ENCODE measurements at places on chromosomes 3 and 15. TPM values are rescaled to one million over a fixed set of nuclear protein-coding genes. Genes with fewer than 3 reads are reported as not detected.
A peak's percentile ranks its signal among the peaks of the same experiment; 100 is the strongest.

DNA sequence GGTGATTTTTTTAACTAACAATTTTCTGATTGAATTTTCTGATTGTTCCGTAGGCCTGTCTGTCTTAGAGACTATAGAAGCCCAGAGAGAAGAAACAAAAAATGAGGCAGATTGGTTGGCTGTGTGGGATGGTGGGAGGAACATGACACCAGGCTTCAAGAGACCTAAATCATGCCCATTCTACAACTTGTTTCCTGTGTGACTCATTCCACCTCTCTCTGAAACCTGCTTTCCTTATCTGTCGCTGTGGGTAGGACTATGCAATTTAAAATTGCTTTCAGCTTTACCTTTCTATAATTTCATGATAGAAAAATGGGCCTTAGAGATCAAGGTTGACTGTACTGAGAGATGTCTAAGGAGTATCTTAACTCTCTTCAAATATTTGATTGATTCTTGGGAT, 44.5 kb downstream of the OXNAD1 start:
- no peak for DNase-seq
- peaks cover 8% of the 10 kb centered on the region for H3K36me3 ChIP-seq
- no peak overlapping the region for H3K4me3 ChIP-seq

The POC1A gene
- 2.5 TPM for total RNA-seq

DNA sequence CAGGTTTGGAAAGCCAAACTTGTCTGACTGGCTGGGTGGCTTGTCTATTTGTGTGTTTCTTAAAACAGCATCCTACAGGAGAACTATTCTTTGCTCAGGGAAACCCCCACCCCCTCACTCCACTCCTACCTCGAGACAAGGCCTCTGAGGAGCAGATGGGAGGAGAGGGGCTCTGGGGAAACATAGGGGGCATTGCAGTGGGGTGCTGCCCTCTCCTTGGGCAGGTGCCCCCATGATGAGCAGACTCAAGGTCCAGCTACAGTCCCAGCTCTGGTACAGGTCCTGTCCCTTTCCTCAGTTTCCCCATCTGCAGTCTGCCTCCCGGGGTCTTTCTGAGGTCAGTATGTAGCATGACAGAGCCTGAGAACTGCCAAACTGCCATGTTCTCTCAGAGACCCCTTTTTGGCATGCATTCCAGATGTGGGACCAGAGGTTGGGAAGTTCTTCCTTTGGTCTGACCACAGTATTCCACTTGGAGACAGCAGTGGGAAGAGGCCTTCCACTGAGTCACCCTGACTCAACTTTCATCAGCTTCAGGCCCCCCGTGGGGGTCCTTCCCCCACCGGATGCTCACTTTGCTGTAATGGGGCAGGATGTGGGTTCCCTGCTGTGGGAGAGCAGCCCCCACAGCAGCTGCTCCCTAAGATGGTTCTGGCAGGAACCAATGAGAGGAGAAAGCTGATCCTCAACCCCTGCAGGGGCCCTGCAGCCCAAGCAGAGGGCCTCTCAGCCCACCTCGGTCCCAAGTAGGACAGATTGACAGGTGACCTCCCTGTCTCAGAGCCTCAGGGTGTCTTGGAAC, 32.3 kb upstream of the CYP11A1 start:
- DNase-seq = no peak
- H3K4me1 ChIP-seq = peaks cover 14% of the 10 kb centered on the region
- no peaks in the 10 kb centered on the region for H3K27me3 ChIP-seq
- no peak overlapping the region for H3K4me3 ChIP-seq

- no peak for DNase-seq
- H3K4me3 ChIP-seq = no peak overlapping the region
- H3K4me1 ChIP-seq = peaks cover 16% of the 10 kb centered on the region
Observed at GRCh38 chr15:98896002-98896721, 111.4 kb downstream of the PGPEP1L start.

The LAMB2 gene
- 489 TPM for total RNA-seq

- H3K36me3 ChIP-seq = no peaks in the 10 kb centered on the region
- no peak overlapping the region for H3K4me3 ChIP-seq
- no peaks in the 10 kb centered on the region for H3K27me3 ChIP-seq
- no peak for DNase-seq
- no peak overlapping the region for H3K27ac ChIP-seq
- no peaks in the 10 kb centered on the region for H3K4me1 ChIP-seq
Observed at GRCh38 chr3:104323226-104323625, 1043.5 kb upstream of the ALCAM start.

The TUSC7 gene
- not detected for total RNA-seq

- H3K4me1 ChIP-seq = peaks cover 3% of the 10 kb centered on the region
- H3K27ac ChIP-seq = no peak overlapping the region
- H3K4me3 ChIP-seq = no peak overlapping the region
- peak; percentile 39 for DNase-seq
- H3K36me3 ChIP-seq = peaks cover 9% of the 10 kb centered on the region
Observed at GRCh38 chr3:126341755-126342150, 15.5 kb downstream of the KLF15 start.

DNA sequence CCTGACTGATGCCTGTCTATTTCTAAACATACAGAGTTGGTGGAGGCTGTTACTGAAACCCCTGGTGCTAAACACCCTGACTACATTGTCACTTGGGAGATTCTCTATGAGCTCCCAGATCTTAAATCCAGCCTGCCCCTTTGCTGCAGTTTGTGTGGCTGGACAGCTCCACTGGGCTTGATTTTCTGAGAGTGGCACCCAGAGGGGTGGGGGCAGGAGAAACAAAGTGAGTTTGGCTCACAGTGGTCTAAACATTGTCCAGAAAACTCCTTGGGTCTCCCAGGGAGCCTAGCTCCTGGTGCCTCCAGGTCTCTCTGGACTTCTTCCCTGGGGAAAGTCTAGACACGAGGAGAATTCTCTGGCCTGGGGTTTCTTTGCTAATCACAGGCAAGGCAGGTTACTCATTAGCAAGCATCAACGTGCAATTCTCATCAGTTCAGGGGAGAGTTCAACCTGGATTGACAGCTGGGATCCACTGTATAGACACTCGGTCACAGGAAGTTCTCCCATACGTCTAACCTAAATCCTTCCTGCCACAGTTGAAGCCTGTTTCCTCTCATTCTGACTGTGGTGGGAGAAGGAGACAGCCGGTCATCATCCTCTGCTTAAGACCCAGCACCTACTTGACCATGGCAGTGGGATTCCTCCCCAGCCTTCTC, 7.1 kb upstream of the DLL4 start:
- H3K4me3 ChIP-seq = no peak overlapping the region
- no peak overlapping the region for H3K27ac ChIP-seq
- peaks cover 24% of the 10 kb centered on the region for H3K4me1 ChIP-seq
- H3K36me3 ChIP-seq = no peaks in the 10 kb centered on the region
- H3K27me3 ChIP-seq = peaks cover 19% of the 10 kb centered on the region
- no peak for DNase-seq

DNA sequence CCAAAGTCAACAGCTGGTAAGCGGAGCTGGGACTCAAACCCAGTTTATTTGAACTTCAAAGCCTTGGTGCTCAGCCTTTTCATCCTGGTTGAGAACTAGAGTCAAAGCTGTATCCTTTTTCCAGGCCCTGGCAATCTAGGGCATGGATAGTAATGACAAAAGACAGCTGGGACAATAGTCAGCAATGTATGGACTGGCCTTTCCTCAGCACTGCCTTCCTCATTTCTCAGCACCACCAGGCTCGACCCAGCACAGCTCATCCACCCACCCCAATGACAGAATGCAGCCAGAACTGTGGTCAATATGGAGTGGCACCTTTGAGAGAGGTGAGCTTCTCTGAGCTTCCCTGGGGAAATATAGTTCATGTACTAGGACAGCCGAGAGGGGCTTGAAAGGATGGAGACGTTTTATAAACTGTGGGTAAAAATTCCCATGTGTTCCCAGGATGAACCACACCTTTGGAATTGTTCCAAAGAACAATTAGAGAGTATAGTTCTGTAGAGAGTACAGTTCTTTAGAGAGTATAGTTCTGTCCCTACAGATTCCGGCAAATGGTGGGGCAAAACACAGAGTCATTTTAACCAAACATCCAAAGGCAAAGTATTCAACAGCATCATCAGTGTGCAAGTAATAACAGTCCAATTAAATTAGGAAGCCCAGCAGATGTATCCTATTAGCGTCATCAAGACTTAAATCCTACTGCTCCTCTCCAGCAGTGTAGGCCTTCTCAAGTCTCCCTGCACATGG, 30.2 kb upstream of the IREB2 start:
- no peak for DNase-seq
- no peaks in the 10 kb centered on the region for H3K36me3 ChIP-seq
- no peak overlapping the region for H3K4me3 ChIP-seq
- H3K27me3 ChIP-seq = peaks cover 11% of the 10 kb centered on the region
- no peaks in the 10 kb centered on the region for H3K4me1 ChIP-seq
- H3K27ac ChIP-seq = no peak overlapping the region

The ECE2 gene
- total RNA-seq = not detected
